D721Med (cell line): ENCODE measurements at places on chromosomes 5 and 9.

DNA sequence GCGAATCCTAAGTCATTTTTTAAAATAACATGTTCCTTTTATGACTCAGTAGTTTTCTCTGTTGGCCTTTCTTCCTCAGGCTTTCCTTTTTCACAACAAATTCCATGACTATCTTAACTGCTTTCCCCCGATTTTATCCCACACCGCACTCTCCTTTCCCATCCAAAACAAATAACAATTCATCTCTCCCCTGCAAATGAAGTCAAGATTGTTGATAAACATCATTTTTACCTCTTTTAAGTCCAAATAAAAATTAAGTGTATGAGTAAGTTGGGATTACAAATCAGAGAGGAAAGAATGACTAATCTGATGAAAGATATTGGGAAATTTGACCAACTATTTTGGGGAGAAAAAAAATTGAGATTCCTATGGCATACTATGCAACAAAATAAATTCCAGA lies 47.3 kb downstream of the SEC61B start:
- DNase-seq, result no peak

- DNase-seq, result no peak
Measured at GRCh38 chr5:14161825-14162556, 18.8 kb downstream of the TRIO start.

DNA sequence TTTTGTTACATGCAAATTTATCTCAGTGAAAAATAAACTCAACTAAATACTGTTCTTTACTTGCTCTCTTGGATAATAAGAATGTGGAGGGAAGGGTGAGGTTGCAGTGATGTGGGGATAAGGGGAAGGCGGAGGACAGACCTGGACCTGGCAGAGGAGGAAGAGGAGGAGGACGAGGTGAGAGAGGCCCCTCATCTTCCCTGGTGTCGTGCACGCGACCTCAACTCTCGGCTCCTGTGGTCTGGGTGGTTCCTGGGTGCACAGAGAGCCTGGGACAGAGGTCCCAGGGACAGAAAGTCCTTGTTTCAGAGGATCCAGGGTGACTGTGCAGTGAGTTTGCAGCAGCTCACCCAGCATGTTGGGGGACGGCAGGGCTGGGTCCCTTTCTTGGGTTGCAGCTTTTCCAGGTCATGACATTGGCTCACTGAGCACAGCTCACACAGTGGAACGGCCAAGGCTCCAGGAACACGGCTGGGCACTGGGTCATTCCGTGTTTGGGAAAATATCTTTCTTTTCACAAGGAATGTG lies 37.7 kb upstream of the LPCAT1 start:
- no peak for DNase-seq

DNA sequence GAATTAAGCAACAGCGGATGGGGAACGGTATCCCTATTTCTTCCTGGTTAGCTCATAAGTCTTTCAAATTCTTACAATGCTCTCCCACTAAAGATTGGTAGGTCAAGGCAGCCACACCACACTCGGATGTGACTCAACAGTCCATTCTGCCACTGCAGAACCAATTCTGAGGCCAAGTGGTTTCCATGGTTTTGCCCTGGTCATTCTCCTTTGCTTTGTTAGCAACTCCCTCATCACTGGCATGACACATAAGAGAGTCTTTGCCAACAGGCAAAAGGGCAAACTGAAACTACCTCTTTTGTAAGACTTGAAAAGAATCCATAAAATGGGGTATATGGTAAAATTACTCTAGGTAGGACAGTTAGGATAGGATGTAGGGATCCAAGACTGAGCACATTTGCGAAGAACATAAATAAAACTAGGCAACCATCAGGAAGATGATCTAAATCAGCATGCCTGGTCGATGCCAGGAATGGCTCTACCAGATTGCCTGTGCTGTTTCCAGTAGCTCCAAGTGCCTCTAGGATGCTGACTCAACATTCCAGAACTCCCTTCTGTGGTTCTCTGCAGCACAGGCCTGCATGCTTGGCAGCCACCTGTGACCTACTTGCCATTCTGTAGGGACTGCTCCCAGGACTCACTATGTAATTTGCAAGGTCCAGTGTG lies 105.4 kb downstream of the DCP2 start:
- DNase-seq, result no peak

- DNase-seq, result no peak
Measured at GRCh38 chr5:112848116-112848811, 12.8 kb upstream of the SRP19 start.

DNA sequence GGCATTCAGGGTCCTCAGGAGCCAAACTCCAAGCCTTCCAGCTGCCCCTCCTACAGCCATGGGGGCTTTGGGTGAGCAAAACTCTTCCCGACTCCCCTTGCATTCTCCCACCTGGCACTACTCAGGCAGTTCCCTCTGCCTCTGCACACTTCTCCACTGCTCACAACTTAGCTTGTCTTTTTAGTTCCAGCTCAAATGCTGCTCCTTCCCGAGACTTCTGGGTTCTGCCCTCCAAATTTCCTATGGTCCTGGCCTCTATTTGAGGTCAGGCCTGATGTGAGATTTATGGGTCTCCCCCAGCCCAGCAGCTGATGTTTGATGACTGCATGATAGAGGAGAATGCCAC lies 5.7 kb upstream of the SLC25A48 start:
- no peak for DNase-seq

- DNase-seq, result no peak
Measured at GRCh38 chr5:113047733-113048652, 71.4 kb downstream of the DCP2 start.

DNA sequence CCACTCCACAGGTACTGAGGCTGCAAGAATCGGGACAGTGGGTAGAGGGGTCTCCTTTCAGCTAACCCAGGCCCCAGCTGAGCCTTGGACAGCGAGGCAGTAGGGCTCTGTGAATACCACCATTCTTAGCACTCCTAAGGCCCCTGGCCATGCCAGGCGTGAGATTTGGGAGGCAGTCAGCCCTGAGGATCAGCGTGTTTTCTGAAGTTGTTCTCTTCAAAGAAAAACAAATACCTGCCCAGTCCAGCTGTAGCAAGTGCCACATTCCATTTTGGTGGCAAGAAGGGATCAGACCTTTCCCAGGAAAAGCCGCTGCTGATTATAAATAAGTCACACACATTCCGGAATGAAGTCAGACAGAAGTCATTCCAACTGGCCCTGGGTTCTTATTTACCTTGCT lies 47.8 kb downstream of the RALGPS1 start:
- DNase-seq, result no peak

- DNase-seq, result no peak
Measured at GRCh38 chr5:158872455-158872854, 227.3 kb downstream of the EBF1 start.

DNA sequence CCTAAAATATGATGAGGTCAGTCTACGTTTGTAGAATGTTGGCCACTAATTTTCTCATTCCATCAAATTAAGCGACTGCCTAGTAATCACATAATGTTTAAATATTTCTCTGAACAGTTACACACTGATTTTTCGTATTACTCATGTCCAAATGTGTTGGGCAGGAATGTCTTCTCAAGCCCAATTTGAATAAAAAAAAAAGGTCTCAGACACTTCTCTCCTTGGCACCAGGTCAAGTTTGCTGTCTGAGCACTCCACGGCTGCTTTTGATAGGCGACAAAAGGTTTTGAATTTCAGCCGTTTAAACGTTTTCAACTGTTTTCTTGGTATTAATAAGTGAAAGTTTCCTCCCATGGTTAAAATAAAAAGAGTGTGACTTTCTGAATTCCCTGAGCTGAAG lies 542.1 kb downstream of the IRX1 start:
- DNase-seq, result no peak

DNA sequence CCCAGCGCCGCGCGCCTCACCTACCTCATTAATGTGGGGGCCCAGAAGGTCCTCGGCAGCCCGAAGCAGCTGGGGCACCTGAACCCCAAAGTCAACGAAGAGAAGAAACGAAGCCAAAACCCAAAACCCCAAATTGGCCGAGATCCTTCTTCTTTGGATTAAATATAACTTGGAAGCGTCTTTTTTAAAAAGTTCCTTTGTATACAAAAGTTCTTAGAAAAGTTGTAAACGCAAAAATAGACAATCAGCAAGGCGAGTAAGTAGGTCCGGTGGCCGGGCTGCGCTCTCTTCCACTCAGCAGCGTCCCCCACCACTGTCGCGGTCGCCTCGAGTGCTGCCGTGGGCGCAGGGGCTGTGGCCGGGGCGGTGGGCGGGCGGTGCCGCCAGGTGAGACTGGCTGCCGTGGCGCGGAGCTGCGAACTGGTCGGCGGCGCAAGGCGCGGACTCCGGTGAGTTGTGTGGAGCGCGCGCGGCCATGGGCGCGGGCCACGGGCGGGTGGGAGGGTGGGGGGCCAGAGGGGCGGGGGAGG lies 360 bp downstream of the KLF4 start:
- no peak for DNase-seq

DNA sequence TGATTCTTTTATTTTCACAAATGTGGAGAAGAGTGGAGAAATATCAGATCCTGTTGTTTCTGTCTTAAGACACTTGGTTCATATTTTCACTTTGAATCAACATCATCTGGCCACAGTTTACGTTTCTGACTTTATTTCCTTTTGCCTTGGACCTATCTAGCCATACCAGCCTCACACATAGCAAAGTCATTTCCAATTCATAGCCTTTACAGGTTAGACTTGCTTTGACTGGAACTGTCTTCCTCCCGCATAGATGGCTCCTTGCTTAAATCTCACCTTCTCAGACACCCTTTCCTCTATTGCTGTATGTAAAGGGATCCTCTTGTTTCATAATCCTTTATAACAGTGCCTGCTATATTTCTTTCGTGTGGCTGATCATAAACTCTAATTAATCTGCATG lies 297.8 kb downstream of the SH3GL2 start:
- no peak for DNase-seq

DNA sequence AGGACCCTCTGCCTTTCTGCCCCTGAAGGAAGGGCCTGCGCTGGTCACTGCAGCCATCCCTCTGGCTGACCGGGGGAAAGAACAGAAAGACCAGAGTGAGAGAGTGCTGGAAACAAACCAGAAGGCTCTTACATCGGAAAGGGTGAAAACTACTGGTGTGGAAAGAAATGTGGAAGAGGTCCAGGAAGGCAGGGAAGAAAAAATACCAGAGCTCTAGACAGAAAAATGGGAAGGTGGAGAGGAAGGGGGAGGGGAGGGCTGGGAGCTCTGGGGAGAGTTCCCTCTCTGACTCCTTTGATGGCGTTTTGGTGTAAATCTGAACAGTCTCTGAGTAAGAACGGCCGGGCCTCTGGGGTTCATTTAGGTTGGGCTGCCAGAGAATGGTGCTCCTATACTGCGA lies 47.7 kb downstream of the COL23A1 start:
- DNase-seq, result no peak

- DNase-seq, result no peak
Measured at GRCh38 chr5:107517185-107518033, 153.3 kb downstream of the EFNA5 start.

DNA sequence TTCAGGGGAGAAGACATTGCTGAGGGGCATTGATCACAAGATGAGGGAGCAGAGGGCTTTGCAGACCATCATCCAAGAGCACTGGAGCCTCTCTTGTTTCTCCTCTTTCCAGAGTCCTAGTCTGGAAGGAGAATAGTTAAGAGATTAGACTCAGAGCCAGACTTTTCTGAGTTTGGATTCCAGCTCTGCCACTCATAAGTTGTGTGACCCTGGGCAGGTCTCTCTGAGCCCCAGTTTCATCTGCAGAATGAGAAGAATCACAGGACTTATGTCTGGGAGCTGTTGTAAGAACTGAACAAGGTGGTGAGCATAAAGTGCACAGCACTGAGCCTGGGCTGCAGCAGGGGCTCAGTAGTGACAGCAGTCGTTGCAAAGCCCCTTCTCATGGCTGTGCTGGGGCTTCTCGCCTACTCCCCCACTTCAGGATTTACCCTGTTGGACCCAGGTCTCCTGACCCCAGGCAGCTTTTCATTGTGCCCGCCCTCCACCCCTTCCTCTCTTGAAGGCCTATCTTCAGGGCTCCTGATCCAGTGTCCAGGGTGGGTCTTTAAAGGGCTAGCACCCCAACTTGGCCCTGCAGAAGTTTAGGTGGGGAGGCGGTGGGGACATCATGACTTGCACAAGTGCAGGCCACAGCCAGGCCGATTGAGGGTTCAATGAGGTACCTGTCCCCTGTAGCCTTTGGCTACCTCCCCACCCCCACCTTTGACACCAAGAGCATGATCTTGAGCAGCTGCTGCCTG lies 1.5 kb downstream of the SYNPO start:
- DNase-seq, result no peak
